ENCODE measurements at places on chromosomes 4 and X. TPM values are rescaled to one million over a fixed set of nuclear protein-coding genes. Genes with fewer than 3 reads are reported as not detected.

The VCX3A gene
- not detected for total RNA-seq

The TMEM271 gene
- not detected for total RNA-seq

The AMTN gene
- total RNA-seq = not detected

The HOPX gene
- 7.2 TPM for total RNA-seq

The CCDC158 gene
- not detected for total RNA-seq

The PNPLA4 gene
- total RNA-seq = 28.0 TPM

The PPP1R3F gene
- 21.2 TPM for total RNA-seq

The MMGT1 gene
- 21.0 TPM for total RNA-seq

The BANK1 gene
- total RNA-seq = 0.46 TPM

The GATA1 gene
- total RNA-seq = not detected

The MAGEH1 gene
- 8.5 TPM for total RNA-seq

The HSD17B11 gene
- total RNA-seq = 5.1 TPM

The NUP62CL gene
- total RNA-seq = 0.34 TPM

DNA sequence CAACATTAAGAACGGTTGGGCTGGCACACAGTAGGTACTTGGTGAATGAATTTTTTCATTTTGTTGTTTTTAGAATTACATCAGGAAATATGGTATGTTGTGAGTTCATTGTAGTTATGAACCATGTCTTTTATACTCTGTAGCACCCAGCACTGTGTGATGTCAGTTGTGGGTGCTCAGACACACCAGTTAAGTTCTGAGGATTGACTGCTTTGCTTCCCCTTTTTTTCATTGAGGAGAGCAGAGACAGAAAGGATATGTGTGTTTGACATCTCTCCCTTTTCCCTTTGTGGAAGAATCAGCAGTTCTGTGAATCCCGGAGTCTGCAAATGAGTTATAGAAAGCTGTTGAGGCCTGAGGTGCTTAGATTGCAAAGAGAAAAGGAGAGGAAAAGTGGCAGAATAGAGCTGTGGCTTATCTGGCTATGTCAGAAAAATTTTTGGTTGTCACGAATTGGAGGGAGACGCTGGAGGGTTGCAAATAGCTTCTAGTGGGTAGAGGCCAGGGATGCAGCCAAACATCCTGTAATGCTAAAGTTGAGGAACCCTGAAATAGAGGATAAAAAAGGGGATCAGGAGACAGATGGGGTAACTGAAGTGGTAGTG, 13.1 kb downstream of the SMAD1 start:
- no peaks in the 10 kb centered on the region for H3K36me3 ChIP-seq
- H3K27ac ChIP-seq = no peak overlapping the region
- no peaks in the 10 kb centered on the region for H3K27me3 ChIP-seq
- H3K4me3 ChIP-seq = peak overlapping the region; percentile 8

GRCh38 chr4:41734371-41734770, 14.2 kb downstream of the PHOX2B start:
- DNase-seq = no peak
- H3K27me3 ChIP-seq = peaks cover 10% of the 10 kb centered on the region
- no peaks in the 10 kb centered on the region for H3K4me1 ChIP-seq

DNA sequence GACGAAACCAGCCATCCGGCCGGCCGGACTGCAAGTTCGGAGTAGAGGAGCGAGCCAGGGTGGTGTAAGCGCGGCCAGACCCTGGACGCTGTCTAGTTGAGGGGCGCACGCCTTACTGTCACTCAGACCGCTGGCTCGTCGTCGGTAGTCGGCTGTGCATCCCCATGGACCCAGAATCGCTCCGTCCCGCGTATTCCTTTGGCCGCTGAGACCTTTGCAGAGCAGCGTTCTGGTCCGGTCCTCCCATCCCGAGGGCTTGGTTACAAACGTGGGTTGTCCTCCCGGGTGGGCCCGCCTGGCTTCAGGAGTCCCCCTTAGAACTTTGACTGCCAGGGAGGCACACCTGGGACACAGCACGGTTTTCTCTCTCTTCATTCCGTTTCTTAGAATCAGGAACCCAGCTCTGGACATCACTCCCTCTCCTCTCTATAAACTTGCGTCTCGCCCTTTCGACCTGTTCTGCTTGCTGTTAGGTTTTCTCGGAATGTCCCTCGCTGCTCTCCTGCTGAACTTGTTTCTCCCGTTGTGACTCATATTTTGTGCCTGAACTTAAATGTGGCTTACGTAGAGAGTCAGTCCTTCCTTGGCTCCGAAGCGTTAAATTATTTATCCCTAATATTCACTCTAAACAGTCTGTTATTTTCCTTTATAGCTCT, 672 bp downstream of the PGM2 start:
- DNase-seq = no peak
- H3K27ac ChIP-seq = peak overlapping the region; percentile 78
- H3K27me3 ChIP-seq = no peaks in the 10 kb centered on the region
- H3K36me3 ChIP-seq = peaks cover 15% of the 10 kb centered on the region
- peak overlapping the region; percentile 93 for H3K4me3 ChIP-seq
- H3K4me1 ChIP-seq = peaks cover 12% of the 10 kb centered on the region

- no peak overlapping the region for H3K27ac ChIP-seq
- DNase-seq = no peak
- H3K36me3 ChIP-seq = no peaks in the 10 kb centered on the region
- H3K4me3 ChIP-seq = no peak overlapping the region
- H3K4me1 ChIP-seq = no peaks in the 10 kb centered on the region
Observed at GRCh38 chrX:44060221-44060620, 87.0 kb upstream of the NDP start.

DNA sequence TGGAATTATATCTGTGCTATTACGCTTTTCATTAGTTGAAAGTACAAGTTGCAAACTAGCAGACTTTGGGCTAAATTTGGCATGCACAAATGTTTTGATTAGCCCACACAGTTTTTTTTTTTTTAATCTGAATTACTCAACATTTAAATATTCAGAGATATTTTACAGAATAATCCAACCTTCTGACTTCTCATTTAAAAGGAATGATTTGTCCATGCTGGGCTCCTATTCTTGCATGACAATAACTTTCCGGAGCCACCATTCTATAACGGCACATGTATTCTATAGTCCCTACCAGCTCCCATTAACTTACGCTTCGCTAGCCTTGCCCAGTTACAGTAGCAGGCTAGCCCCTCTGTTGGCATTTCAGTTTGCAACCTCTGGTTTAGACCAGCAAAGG, 219.3 kb upstream of the FTHL17 start:
- no peaks in the 10 kb centered on the region for H3K36me3 ChIP-seq
- H3K4me3 ChIP-seq = no peak overlapping the region
- DNase-seq = no peak
- H3K27ac ChIP-seq = no peak overlapping the region

DNA sequence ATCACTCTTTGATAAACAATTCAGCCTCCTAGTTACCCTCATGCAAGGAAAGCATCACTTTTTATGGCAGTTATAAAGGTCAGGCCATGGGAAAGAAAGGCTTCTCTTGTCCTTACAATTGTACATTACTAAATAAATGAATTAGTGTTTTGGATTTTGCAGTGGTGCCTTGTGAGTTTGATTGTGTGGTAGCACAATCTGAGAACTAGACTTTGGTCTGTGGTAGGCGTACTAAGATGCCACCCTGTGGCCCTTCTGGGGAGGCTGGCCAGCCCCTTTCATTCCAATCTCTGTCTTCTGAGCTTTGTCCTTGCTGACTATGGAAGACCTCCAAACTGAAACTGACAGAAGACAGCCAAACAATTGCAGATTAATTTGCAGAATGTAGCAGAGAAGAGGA, 14.6 kb upstream of the HNRNPD start:
- no peaks in the 10 kb centered on the region for H3K36me3 ChIP-seq
- no peaks in the 10 kb centered on the region for H3K27me3 ChIP-seq
- no peak overlapping the region for H3K27ac ChIP-seq
- no peak for DNase-seq

DNA sequence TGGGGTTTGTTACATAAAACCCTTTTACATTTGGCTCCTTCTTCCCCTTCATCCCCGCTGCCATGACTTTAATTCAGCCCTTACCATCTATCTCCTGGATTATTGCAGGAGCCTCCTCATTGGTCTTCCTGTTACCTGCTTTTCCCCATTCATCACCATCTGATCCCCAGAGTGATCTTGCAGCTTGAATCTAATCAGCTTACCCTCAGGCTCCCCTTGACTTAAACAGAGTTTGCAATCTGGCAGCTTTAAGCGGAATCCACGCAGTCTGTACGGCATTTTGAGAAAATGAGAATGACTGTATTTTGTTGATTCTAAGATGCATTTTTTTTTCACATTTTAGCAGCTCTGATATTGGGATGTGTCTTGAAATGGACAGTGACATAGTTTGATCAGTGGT, 14.9 kb upstream of the PPEF1 start:
- no peak overlapping the region for H3K27ac ChIP-seq
- H3K36me3 ChIP-seq = no peaks in the 10 kb centered on the region
- DNase-seq = no peak
- H3K4me1 ChIP-seq = no peaks in the 10 kb centered on the region
- H3K4me3 ChIP-seq = no peak overlapping the region
- no peaks in the 10 kb centered on the region for H3K27me3 ChIP-seq

DNA sequence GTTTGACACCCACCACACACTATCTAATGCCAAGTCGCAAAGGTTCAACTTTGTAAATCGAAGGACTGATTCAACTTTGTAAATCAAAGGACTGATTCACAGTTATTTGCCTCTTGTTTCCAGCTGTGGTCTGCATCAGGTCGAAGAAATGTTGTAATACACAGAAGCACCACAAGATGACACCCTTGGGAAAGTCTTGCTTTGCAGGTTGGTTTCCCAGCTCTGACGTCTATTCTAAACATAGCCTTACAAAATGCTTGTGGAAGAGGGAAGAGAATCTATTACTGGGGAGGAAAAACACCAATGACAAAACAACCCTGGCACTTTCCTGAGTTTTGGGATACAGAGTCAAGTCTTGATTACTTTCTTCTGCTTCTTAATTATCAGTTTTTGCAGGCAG, 35.3 kb downstream of the SUPT20HL1 start:
- no peak overlapping the region for H3K27ac ChIP-seq
- peaks cover 2% of the 10 kb centered on the region for H3K27me3 ChIP-seq
- H3K36me3 ChIP-seq = no peaks in the 10 kb centered on the region
- H3K4me1 ChIP-seq = no peaks in the 10 kb centered on the region
- no peak overlapping the region for H3K4me3 ChIP-seq

- no peaks in the 10 kb centered on the region for H3K36me3 ChIP-seq
- H3K27ac ChIP-seq = peak overlapping the region; percentile 90
- H3K27me3 ChIP-seq = no peaks in the 10 kb centered on the region
- peak overlapping the region; percentile 13 for H3K4me3 ChIP-seq
- H3K4me1 ChIP-seq = peaks cover 85% of the 10 kb centered on the region
Observed at GRCh38 chr4:147772056-147772455, 40.2 kb downstream of the ARHGAP10 start.

DNA sequence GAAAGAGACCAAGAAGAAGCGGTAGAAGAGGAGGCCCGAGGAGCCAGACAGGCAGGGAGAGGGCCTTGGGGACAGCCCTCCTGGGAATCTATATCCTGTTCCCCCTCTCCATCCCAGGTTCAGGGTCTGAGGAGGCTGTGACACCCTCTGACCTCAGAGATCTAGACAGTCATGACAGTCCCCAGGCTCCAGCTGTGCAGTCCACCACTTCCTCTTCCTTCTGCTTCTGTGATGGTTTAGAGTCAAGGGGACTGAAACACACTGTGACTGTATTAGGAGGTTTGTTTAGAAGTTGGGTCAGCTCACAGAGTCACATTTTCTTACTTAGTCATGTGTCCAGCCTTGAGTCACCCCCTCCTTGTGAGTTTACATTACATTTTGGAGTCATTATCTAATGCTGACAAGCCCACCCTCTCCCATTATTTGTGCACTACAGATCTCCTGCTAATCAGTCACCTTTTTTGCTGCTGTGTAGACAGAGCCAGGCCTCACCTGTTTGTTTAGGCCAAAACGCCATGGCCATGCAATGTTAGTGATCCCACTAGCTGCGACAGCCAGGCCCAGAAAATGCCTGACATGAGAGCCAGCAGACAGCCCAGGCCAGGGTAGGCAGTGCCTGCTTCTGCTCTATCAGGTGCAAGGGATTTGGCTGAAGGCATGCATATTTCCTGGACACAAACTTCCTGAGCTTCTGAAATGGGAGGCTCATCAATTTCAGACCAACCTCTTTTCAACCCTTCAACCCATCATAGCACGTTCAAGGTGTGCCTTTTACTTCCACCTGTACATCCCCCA, 26.0 kb downstream of the MANBA start:
- peaks cover 19% of the 10 kb centered on the region for H3K4me1 ChIP-seq
- no peak for DNase-seq
- peak overlapping the region; percentile 23 for H3K27ac ChIP-seq
- H3K36me3 ChIP-seq = no peaks in the 10 kb centered on the region
- no peak overlapping the region for H3K4me3 ChIP-seq
- H3K27me3 ChIP-seq = no peaks in the 10 kb centered on the region

GRCh38 chr4:187000281-187000680, 276.6 kb upstream of the FAT1 start:
- H3K27me3 ChIP-seq = no peaks in the 10 kb centered on the region
- H3K4me3 ChIP-seq = no peak overlapping the region
